ENCODE measurements at places on chromosomes 3 and 15. TPM values are rescaled to one million over a fixed set of nuclear protein-coding genes. Genes with fewer than 3 reads are reported as not detected.

Gene BCL2A1
- 4.5 TPM for total RNA-seq

GRCh38 chr15:95944661-95945255 lies 385.7 kb upstream of the NR2F2 start:
- H3K36me3 ChIP-seq: no peaks in the 10 kb centered on the region
- H3K27ac ChIP-seq: no peak overlapping the region
- no peak for DNase-seq
- no peaks in the 10 kb centered on the region for H3K4me1 ChIP-seq
- no peaks in the 10 kb centered on the region for H3K27me3 ChIP-seq
- no peak overlapping the region for H3K4me3 ChIP-seq

GRCh38 chr3:120172070-120172469 lies 77.8 kb upstream of the GSK3B start:
- H3K27me3 ChIP-seq: no peaks in the 10 kb centered on the region
- H3K36me3 ChIP-seq: no peaks in the 10 kb centered on the region
- peaks cover 29% of the 10 kb centered on the region for H3K4me1 ChIP-seq
- H3K27ac ChIP-seq: no peak overlapping the region
- peak; percentile 79 for DNase-seq
- H3K4me3 ChIP-seq: no peak overlapping the region

Gene GABPB1
- 76.4 TPM for total RNA-seq

DNA sequence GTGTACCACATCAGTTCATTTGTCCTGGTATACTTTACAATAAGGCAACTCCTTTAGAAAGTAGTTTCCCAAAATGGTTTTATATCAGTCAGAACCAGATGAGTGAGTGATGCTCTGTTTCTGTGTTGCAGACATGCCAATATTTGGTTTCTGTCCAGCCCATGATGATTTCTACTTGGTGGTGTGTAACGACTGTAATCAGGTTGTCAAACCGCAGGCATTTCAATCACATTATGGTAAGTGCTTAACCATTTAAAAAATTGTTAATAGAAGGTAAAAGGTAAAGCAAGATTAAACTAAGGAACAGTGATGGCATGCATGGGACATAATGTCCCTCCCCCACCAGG lies 40.0 kb upstream of the SCAANT1 start:
- no peak for DNase-seq
- no peaks in the 10 kb centered on the region for H3K27me3 ChIP-seq
- H3K36me3 ChIP-seq: peaks cover 13% of the 10 kb centered on the region

DNA sequence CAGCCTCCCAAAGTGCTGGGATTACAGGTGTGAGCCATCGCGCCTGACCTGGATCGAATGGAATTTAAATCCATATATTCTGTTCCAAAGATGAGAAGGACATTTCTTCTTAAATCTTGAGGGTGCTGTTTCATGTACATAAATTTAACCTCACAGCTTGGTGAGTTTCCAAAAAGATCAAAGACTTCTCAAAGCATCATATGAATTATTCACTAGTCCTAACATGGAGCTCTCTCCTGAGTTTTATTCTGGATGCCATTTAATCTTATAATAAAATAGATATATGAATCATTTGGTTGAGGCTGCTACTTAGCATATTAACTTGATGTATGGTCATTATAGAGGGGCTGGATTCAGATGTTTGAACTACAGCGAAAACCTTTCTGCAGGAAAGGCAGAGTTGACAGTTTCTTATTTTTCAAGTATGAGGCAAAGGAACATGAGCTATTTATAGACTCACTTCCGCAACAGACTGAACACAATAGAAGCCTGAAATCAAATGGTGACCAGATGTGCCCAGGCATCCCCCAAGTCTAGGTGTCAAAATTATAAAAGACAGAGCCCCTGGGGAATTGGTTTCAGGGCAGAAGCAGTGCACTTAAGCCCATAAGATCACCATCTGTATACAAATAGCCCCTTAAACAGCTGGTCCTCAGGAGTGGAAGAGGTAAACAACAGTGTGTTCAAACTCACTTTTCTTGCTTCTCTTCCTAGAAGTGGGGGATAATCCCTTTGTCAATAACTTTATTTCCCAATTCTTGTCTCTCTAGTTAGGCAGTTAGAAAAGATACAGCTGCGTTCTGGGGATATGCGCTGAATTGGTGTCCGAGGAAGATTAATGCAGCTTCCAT lies 29.7 kb downstream of the STARD9 start:
- H3K27ac ChIP-seq: no peak overlapping the region
- H3K4me3 ChIP-seq: no peak overlapping the region
- no peaks in the 10 kb centered on the region for H3K27me3 ChIP-seq
- peak; percentile 32 for DNase-seq
- no peaks in the 10 kb centered on the region for H3K4me1 ChIP-seq

DNA sequence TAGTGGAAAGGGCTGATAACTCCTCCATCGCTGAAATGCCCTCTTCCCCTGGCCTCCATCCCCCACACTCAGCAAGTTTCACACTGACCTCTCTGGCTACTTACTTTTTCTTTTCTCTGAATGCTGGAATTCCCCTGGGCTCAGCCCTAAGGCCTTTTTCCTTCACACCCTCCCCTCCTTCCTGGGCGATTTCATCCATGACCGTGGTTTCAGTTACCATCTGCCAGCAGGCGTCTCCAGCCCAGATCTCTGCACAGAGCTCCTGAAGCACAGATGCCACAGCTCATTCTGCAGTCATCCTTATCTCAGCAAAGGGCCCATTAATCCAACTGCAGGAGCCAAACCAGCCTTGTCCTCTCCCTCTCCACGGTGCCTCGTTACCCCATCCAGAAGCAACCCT lies 114.0 kb downstream of the RFTN1 start:
- H3K4me3 ChIP-seq: no peak overlapping the region
- H3K4me1 ChIP-seq: peaks cover 35% of the 10 kb centered on the region
- peak overlapping the region; percentile 70 for H3K27ac ChIP-seq
- H3K36me3 ChIP-seq: peaks cover 5% of the 10 kb centered on the region
- peak; percentile 95 for DNase-seq
- H3K27me3 ChIP-seq: no peaks in the 10 kb centered on the region

Gene PLA2G4D
- total RNA-seq: not detected

- H3K4me3 ChIP-seq: no peak overlapping the region
- H3K27me3 ChIP-seq: no peaks in the 10 kb centered on the region
- peaks cover 6% of the 10 kb centered on the region for H3K4me1 ChIP-seq
- DNase-seq: no peak
These were observed 2.1 kb downstream of the AMIGO3 start for GRCh38 chr3:49717211-49717958.

Gene MME
- 19.4 TPM for total RNA-seq

DNA sequence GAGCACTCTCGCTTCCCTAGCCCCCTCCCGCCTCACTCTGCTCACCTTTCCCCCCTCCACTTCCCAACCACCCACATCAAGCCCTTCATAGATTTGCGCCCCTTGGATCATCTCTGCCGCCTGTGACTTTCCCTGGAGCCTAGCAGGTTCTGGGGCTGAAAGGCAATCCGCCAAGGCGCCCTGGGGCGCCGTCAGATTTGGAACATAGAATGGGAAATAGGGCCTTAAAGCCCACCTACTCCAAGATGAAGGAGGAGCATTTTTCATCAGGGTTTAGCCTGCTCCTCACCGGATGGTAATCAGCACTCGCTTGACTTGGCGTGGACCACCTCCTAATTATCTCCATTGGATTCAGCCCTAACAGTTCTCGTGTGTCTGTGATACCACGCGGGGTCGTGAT lies 1.3 kb downstream of the CPNE4 start:
- peaks cover 19% of the 10 kb centered on the region for H3K27me3 ChIP-seq
- H3K27ac ChIP-seq: no peak overlapping the region
- H3K36me3 ChIP-seq: no peaks in the 10 kb centered on the region
- no peak overlapping the region for H3K4me3 ChIP-seq
- no peak for DNase-seq
- H3K4me1 ChIP-seq: no peaks in the 10 kb centered on the region

DNA sequence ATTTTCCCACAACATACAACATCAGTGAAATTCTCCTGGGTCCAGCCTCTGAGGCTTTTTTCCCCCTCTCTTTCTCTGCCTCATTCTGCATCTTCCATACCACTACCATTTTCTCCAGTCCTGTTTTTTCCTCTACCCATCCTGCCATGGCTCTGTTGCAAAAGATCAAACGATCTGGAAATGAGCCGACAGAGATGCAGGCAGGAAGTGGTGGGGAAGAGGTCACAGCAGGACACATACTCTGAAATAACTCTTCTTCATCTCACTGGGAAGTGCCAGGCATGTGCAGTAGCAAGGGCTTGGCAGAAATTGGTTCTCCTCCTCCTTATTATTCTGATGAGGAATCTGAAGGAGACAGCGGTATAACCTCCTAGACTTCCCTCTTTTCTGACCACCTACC lies 114.3 kb downstream of the CORO2B start:
- no peak overlapping the region for H3K4me3 ChIP-seq
- peaks cover 2% of the 10 kb centered on the region for H3K4me1 ChIP-seq
- H3K27ac ChIP-seq: no peak overlapping the region

Gene GOLGA8Q
- 0.18 TPM for total RNA-seq

Gene ARL14
- total RNA-seq: 0.18 TPM

Gene DNAH12
- under 0.01 TPM for total RNA-seq

DNA sequence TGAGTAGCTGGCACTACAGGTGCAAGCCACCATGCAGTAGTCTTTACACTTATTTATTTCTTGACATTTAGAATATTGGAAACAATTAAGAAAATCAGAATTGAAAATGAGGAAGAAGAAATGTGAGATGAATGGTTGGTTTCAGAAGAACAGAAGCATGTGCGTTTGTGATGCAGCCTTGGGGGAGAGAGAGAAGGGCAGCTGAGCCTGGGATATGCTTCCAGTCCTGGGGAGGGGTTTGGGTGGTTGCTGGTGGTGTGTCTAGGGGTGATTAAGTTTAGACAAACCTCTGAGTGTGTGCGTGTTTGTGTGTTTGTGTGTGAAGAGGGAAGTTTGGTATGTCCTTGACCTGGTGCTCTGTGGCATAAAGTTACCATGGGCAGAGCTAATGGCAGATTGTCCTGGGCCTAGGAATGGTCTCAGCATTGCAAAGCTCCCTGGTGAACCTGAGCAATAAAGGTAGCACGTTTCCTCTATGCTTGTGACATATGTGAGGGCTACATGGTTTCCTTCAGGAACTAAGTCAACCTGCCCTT lies 35.6 kb downstream of the CTSH start:
- H3K36me3 ChIP-seq: peaks cover 57% of the 10 kb centered on the region
- no peaks in the 10 kb centered on the region for H3K27me3 ChIP-seq
- peaks cover 18% of the 10 kb centered on the region for H3K4me1 ChIP-seq
- DNase-seq: no peak
- H3K27ac ChIP-seq: no peak overlapping the region

DNA sequence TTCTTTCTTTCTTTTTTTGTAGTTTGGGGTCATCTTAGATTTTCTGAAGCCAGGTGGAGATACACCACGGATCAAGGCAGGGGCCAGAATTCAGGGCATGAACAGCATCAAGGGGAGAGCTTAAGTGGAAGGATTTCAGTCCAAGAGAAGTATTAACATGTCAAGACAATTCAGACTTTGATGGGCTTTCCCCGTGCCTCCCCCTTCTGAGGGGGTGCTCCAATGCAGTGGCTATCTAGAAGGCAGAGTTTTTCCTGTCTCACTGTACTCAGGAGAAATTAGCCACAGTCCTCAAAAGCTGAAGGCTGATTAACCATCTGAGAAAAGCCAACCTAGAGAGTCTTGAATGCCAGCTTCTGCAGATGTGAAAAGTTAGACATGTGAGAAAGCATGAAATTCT lies 127.3 kb downstream of the TGFBR2 start:
- no peak overlapping the region for H3K4me3 ChIP-seq
- H3K4me1 ChIP-seq: peaks cover 1% of the 10 kb centered on the region
- no peak for DNase-seq
- no peak overlapping the region for H3K27ac ChIP-seq

- no peak overlapping the region for H3K4me3 ChIP-seq
- no peak overlapping the region for H3K27ac ChIP-seq
- peaks cover 79% of the 10 kb centered on the region for H3K27me3 ChIP-seq
- H3K36me3 ChIP-seq: no peaks in the 10 kb centered on the region
These were observed 263.2 kb downstream of the XXYLT1 start for GRCh38 chr3:195007766-195008165.

- H3K27me3 ChIP-seq: no peaks in the 10 kb centered on the region
- no peak for DNase-seq
- no peak overlapping the region for H3K27ac ChIP-seq
- no peaks in the 10 kb centered on the region for H3K36me3 ChIP-seq
- H3K4me1 ChIP-seq: no peaks in the 10 kb centered on the region
These were observed 469.3 kb upstream of the CFAP20DC start for GRCh38 chr3:59519094-59519493.

Gene COL8A1
- 119 TPM for total RNA-seq

Gene PCCB
- total RNA-seq: 76.2 TPM

Gene TNFAIP8L3
- 0.83 TPM for total RNA-seq

GRCh38 chr15:68112706-68113105 lies 58.6 kb downstream of the PIAS1 start:
- peak; percentile 50 for DNase-seq
- no peaks in the 10 kb centered on the region for H3K36me3 ChIP-seq
- H3K4me3 ChIP-seq: no peak overlapping the region
- no peaks in the 10 kb centered on the region for H3K27me3 ChIP-seq
- no peak overlapping the region for H3K27ac ChIP-seq

GRCh38 chr3:58520403-58521335 lies 16.3 kb downstream of the ACOX2 start:
- H3K4me1 ChIP-seq: no peaks in the 10 kb centered on the region
- H3K36me3 ChIP-seq: peaks cover 12% of the 10 kb centered on the region
- H3K27me3 ChIP-seq: no peaks in the 10 kb centered on the region
- no peak overlapping the region for H3K27ac ChIP-seq
- DNase-seq: no peak
- no peak overlapping the region for H3K4me3 ChIP-seq

DNA sequence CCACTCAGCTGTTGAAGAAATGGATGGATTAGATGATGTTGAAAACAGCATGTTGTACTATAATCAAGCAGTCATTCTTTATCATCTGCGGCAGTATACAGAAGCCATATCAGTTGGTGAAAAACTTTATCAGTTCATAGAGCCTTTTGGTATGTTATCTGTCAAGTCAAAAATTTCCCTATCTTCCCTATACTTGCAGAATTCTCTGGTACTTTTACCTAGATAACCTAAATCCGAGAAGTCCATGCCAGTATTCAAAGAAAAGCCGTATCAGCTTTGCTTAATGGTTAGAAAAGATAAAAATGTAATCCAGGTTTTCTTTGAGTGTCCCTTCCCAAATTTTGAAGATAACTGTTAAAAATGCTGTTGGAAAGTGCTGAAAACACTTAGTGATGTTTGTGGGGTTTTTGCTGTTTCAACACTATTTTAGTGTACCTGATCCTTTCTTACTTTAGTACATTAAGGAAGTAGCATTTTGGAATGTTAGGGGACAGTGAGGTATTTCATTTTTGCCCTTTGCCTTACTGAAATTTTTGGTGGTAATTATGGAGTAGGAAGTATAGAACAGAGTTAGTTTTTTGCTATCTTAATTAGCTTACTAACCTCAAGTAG lies 23.8 kb downstream of the CNOT10 start:
- DNase-seq: no peak
- H3K4me1 ChIP-seq: peaks cover 2% of the 10 kb centered on the region
- H3K27ac ChIP-seq: no peak overlapping the region
- peaks cover 6% of the 10 kb centered on the region for H3K36me3 ChIP-seq
- H3K27me3 ChIP-seq: no peaks in the 10 kb centered on the region

Gene TAGLN3
- 3.2 TPM for total RNA-seq

- H3K4me1 ChIP-seq: no peaks in the 10 kb centered on the region
- peaks cover 39% of the 10 kb centered on the region for H3K27me3 ChIP-seq
These were observed 14.0 kb upstream of the PLA2G4E start for GRCh38 chr15:42034628-42035434.
